ENCODE measurements at places on chromosomes 7 and 10.

- no peak for DNase-seq
Measured at GRCh38 chr7:151381348-151382078, 28.3 kb downstream of the WDR86 start.

DNA sequence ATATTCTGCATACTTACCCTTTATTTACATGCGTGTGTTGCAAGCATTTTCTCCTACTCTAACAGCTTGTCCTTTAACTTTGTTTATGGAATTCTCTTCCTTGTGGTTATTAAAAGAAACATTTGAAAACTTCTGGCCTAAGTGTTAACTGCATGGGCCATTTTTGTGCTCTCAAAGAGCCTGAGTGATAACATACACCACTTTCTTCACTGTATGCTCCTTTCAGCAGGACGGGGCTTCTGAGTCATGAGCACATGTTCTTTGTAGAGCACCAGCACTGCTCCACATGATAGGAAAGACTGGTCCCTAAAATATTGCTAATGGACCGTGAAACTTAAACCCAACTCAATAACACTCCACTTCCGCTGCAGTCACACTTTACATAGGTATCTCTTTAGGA is 1093.6 kb upstream of the GHITM start:
- DNase-seq, result no peak

DNA sequence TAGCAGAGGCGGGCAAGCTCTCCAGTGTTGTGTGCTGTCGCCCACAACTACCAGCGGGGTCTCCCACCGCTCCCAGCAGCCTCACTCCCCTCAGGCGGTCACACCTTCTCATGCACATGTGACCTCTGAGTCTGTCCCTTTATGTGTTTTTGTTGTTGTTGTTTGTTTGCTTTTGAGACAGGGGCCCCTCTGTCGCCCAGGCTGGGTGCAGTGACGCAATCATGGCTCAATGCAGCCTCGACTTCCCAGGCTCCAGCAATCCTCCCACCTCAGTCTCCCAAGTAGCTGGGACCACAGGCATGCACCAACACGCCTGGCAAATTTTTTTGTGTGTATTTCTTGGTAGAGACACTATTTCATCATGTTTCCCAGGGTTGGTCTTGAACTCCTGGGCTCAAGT is 1.5 kb downstream of the CPSF4 start:
- no peak for DNase-seq

GRCh38 chr7:3194501-3195141 is 106.4 kb upstream of the SDK1 start:
- DNase-seq, result no peak

GRCh38 chr10:11425676-11426075 is 185.8 kb downstream of the USP6NL start:
- DNase-seq, result no peak

- no peak for DNase-seq
Measured at GRCh38 chr10:124005991-124006392, 87.4 kb downstream of the CHST15 start.

GRCh38 chr10:103793429-103793828 is 61.9 kb downstream of the SH3PXD2A start:
- DNase-seq, result no peak

- DNase-seq, result no peak
Measured at GRCh38 chr10:59865101-59865500, 41.3 kb downstream of the CCDC6 start.

- no peak for DNase-seq
Measured at GRCh38 chr7:55554038-55554437, 18.3 kb downstream of the VOPP1 start.

GRCh38 chr10:97543025-97543546 is 29.5 kb upstream of the ANKRD2 start:
- no peak for DNase-seq

- no peak for DNase-seq
Measured at GRCh38 chr7:2968176-2968575, 75.5 kb downstream of the CARD11 start.

GRCh38 chr10:23343591-23344240 is 881 bp downstream of the C10orf67 start:
- no peak for DNase-seq

DNA sequence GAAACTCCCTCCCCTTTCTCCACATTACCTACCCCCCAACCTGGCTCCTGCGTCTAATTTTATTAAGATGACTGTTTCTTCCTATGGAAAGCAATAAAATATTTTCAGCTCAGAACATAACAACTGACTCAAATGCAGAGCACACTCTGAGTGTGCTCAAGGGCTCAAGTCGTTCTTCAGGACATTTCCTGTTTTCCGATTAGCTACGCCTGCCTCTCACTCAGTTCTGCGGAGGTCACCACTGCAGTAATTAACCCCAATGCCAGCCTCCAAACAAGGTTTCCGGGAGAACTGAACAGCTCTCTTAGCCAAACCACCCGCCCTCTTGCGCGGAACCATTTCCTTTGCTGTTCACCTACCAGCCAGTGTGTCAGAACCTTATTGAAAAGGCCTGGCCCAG is 19.3 kb downstream of the MYOF start:
- DNase-seq, result no peak

GRCh38 chr10:130300608-130301020 is 164.4 kb downstream of the GLRX3 start:
- DNase-seq, result peak; percentile 17

DNA sequence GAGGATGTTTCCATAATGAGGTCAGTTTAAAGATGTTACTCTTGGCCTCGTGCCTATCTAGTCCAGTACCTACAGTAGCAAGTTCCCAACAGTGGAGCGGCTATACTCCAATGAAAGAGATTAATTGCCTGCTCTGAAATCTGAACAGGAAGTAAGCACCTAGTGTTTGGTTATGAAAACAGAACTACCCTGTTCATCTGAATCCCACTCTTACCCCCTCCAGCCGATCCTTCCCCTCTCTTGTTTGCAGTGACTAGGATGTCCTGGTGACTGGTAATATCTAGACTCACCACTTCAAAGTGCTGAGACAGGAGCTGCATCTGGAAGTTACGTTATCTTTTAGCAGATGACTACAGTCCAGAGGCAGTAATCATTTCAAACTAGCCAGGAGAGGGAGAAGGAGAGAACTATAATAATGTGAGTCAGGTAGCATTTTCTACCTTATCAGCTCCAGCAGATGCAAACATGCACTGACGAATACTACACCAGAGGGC is 666.7 kb upstream of the NRP1 start:
- DNase-seq, result no peak

DNA sequence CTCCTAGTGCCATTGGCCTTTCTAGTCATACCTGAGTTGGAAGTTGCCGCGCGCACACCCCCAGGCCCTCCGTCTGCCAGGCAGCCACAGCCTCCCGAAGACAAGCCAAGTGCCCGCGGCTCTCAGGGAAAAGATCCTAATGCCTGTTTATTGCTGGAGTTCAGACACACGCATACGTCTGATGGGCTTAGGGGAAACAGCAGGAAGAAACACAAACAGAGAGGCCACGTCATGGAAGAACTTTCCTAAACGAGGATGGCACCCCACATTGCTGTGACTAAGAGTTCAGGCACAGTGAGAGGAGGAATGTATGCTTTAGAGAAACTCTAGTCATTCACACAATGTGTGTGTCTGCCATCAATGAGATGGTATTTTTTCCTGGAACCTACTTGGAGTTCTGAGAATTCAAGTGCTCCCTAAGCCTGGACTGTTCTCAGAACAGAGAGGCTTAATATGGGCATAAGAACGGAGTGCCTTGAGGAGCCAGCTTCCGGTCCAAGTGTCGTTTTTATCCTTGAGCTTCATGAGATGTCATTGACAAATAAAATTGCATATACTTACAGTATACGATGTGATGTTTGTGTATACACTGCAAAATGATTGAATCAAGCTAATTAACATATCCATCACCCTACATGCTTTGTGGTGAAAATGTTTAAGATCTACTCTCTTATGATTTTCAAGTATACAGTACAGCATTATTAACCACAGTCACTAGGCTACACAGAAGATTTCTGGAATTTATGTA is 11.6 kb upstream of the RBP3 start:
- DNase-seq, result no peak

- no peak for DNase-seq
Measured at GRCh38 chr10:111106081-111106480, 29.3 kb downstream of the ADRA2A start.

DNA sequence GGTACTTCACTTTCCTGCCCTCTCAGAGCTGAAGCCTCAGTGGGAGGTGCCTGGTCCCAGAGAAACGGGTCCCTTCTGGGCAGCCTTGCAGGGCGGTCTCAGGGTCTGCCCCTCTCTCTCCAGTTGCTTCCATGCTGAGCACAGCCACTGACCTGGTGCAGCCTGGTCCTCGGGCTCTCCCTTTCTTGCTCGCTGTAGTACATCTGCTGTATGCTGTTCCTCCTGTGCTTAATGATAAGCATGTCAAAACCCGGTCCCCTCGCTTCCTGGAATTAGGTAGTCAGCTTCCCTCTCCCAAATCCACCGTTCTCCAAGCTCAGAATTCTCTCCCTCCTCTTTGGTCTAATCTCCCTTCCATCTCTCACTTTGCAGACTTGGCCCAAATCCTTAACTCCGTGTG is 11.0 kb upstream of the HPS1 start:
- DNase-seq, result no peak

Measured in stimulated activated CD8-positive, alpha-beta memory T cell treated with anti-CD3 and anti-CD28 coated beads, Interleukin-15, amount 100 ng/mL, for 1 hour (primary cell).